EL (cell line): ENCODE measurements at places on chromosomes 4 and X.

DNA sequence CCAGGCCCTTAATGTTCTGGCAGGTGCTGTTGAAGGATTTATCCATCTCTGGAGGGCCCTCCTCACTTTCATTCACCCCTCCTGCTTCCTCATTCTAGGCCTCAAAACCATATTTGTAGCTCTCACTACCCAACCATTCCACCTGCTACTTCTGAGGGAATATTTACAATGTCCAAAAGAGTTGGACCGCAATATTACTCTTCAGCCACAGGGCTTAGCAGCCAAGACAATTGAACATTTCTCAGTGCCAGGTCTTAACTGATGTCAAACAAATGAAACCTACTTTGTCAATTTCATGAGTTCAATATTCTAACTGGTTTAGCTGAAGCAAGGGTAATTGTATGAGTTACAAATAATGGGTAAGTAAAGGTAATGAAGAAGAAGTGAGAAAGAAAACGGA lies 113.2 kb downstream of the ENOX2 start:
- no peak for DNase-seq

- DNase-seq = no peak
Measured at GRCh38 chr4:1592068-1592708, 91.9 kb downstream of the FAM53A start.

GRCh38 chrX:68261060-68261672 lies 172.1 kb downstream of the OPHN1 start:
- peak; percentile 28 for DNase-seq

GRCh38 chr4:77593993-77594392 lies 11.6 kb upstream of the CXCL13 start:
- no peak for DNase-seq

GRCh38 chr4:53280846-53281245 lies 85.0 kb downstream of the SCFD2 start:
- no peak for DNase-seq

DNA sequence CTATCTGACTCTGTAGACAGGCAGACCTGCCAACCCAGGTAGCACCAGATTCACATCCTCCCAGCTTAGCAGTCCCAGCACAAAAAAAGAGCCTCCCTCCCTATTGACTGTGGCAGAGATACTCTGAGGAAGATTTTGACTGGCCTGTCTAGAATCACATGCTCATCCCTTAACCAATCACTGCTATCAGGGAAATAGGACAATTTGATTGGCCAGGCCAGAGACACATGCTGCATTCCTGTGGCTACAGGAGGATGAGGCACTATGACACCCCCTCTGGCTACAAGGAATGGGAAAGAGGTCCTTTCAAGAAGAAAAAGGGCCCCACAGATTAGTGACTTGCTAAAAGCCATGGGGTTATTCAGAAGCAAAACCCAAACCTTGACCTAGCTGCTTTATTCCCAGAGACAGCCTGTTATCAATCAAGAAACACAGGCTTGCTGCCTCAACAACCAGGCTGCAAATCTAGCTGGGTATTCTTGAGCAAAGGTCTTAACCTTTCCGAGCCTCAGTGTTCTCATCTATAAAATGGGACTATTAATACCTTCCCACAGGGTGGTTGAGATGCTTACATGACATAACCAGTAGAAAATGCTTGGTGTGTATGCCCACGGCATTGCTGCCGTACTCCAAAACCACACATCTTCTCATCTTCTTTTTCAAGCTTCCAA lies 147.6 kb downstream of the BCOR start:
- DNase-seq = peak; percentile 54

- no peak for DNase-seq
Measured at GRCh38 chrX:125505207-125505606, 185.5 kb downstream of the TEX13C start.

DNA sequence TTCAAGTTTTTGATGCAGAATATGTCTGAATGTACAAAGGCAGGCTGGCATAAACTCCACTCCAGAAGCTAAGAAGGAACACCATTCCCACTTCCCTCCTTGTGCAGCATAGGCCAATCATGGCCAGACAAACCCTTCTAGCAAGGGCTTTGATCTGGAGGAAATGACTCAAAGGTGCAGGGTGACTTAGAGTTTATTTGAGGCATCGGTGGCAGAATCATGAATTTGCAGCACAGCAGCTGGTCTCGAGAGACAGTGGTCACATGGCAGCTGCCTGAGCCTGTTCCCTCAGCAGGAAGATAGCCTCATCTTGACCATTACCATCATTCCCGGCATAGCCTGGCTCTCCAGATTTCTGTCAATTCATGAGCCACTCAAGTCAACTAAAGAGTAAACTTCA lies 154.5 kb downstream of the ATP10D start:
- DNase-seq = peak; percentile 42

DNA sequence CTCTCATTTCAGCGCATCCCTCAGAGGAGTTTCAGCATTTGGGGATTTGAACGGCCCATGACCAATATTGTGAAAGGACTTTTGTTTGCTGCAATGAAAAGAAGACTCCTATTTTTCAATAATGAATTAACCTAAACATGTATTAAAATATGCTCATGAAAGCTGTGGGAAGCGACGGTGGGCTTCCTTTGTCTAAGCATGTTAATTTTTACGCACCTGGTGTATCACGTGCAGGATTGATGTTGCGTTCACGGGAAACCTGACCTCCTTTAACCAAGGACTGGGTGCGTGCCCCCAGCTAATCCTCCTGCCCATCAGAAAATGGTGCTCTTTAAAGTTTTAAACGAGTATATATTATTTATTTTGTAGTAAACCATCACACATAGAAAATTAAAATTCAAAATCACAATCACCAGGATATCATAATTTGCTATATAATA lies 590 bp upstream of the CCDC110 start:
- no peak for DNase-seq

DNA sequence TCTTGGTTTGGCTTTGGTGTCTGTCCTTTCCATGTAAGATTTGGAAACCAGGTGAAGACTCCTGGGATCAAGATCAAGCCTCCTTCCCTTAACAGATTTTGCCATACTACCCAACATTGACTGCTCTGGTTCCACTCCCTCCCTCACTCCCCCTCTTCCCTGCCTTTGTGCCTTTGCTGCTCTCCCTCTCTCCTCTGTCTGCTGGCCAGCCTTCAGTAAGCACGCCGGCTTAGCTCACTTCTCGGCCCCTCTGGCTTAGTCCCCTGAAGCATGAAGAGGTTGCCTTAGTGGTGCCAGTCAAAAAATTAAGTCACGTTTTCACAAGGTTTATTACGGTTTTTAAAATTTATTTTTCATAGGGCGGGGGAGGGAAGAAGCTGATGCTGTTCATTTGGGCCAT lies 6.0 kb downstream of the GRIA3 start:
- no peak for DNase-seq

DNA sequence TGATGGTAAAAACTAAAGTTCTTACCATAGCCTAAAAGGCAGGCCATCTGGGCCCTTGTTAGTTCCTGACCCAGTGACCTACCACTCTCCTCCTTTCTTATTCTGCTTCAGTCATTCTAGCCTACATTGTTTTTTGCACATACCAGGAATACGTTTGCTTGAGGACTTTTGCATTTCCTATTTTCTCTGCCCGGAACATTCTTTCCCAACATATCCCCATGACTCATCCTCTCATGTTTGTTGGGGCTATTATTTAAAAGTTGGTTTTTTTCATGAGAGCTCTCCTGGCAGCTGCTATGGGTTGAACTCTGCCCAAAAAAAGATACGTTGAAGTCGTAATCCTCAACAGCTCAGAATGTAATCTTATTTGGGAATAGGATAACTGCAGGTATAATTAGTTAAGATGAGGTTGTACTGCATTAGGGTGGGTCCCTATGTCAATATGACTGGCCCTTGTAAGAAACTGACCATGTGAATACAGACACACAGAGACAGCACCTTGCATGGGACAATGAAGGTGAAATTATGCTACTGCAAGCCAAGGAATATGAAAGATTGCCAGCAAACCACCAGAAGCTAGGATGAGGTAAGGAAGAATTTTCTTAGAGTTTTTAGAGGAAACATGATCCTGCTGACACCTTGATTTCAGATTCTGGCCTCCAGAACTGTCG lies 138.3 kb upstream of the PDHA2 start:
- DNase-seq = no peak
